ENCODE measurements at places on chromosomes 6 and 20. TPM values are rescaled to one million over a fixed set of nuclear protein-coding genes. Genes with fewer than 3 reads are reported as not detected.

PRL gene
- total RNA-seq: not detected

GRCh38 chr6:72151742-72152141 lies 265.4 kb downstream of the RIMS1 start:
- DNase-seq: peak; percentile 25

DNA sequence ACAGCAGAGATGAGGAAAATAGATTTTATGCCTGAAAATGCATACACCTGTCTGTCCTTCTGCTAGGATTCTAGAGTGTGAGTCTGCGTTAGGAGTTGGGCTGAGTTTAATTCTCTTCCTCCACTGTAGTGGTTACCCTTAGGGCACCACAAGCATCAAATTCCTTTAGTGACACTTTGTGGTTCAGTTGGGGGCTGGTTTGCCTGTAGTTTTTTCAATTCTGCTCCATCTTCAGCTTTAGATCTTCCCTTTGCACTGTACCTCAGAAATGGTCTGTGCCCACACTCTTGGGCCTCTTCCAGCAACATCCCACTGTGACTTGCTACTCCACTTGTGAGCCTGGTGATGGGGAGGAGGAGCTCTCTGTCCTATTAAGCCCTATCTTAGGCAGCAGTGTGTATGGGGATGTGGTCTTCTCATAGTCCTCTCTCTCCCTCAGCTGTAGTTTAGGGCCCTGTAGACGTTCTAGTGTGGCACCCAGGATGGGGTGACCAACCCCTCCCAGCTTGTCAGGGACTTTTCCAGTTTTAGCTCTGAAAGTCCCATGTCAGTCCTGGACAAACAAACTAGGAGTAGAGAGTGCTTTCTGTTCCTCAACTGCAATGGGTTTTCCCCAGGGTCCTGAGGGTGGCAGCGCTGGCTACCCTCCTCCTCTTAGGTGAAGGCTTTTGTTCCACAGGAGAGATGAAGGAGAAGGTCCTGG lies 19.7 kb upstream of the OGFRL1 start:
- no peak for DNase-seq

SASH1 gene
- total RNA-seq: 30.2 TPM

DNA sequence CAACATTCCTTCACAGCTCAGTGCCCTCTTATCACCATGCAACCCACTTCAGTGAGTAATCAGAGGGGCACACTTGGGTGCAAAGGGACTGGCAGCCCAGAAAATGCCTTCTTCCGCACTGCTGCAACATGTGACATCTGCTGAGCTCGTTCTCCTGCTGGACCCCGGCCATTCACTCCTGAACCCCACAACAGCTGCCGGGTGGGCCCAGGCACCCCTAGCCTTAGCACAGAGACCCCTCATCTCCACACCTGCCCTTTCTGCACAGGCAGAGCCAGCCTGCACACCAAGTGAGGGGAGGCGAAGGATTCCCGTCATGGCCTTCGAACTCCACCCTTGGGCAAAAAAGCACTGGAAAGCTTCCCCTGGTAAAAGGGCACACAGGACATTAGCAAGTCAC lies 164.3 kb upstream of the RIN2 start:
- no peak for DNase-seq

DNA sequence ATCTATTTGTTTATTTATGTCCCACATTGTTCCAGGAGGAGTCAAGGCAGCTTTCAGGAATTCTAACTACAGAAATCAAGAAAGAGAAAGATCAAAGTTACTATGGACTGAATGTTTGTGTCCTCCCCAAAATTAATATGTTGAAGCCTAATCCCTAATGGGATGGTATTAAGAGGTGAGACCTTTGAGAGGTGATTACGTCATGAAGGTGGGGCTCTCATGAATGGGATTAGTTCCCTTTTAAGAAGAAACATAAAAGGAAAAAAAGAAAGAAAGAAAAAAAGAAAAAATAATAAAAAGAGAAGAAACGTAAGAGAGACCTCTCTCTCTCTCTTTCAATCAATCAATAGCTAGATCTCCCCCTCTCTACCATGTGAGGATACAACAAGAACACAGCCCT lies 44.7 kb upstream of the TOP1 start:
- no peak for DNase-seq

GRCh38 chr6:82385546-82385945 lies 21.9 kb downstream of the TPBG start:
- no peak for DNase-seq

- no peak for DNase-seq
Measured at GRCh38 chr20:32610472-32611218, 25.5 kb upstream of the NOL4L start.

- peak; percentile 75 for DNase-seq
Measured at GRCh38 chr6:43103253-43103876, 27.3 kb downstream of the PTK7 start.

DNA sequence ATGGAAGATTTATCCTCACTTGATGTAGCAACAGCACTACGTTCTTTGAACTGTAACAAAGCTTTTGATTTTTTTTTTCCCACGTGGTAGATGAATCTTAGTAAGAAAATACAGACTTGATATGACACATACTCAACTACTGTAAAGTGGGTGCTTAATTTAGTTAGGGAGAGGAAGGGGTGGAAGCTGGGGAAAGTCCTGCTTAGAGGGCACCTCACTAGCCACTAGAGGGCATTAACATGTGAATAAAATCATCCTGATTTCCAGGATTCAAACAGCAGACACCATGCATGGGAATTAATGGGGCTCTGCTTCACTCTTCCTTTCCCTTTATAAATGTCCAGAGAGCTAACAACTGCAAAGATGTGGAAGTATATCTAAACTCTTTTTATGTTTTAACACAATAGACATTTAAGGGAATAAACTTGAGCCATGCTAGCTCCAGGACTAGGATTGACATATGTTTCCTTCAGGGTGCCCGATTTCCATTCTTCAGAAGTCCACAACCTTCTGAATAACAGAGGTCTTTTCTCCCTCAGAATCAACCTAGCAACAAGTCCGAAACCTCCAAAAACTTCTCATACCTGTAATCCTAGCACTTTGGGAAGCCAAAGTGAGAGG lies 250.1 kb downstream of the ATXN1 start:
- DNase-seq: peak; percentile 62

- DNase-seq: no peak
Measured at GRCh38 chr6:148530976-148531375, 188.3 kb downstream of the SASH1 start.

GPLD1 gene
- 15.3 TPM for total RNA-seq

NEURL2 gene
- 10.9 TPM for total RNA-seq

- no peak for DNase-seq
Measured at GRCh38 chr6:159915397-159915796, 24.6 kb downstream of the MAS1 start.

DNA sequence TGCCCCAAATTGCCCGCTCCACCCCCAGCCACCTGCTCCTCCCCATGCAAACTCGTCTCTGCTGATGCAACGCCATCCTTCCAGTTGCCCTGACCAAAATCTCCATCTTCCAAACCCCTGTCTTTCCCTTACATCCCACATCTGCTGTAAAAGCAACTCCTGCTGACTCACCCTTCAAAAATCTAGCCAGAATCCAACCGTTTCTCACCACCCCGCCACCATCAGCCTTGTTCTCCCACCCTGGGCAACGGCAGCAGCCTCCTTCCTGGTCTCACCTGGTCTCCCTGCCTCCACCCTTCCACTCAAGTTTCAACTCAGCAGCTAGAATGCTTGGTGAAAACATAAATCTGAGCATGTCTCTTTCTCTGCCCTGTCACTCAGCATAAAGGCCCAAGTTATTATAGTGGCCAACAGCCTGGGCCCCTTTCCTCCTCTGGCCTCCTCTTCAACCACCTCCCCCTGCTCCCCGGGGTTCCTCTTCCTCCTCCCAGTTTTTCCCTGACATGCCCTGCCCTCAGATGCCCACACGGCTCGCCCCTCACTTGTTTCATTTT lies 7.2 kb upstream of the SYNJ2 start:
- no peak for DNase-seq

GRCh38 chr6:4412488-4412887 lies 277.1 kb upstream of the ECI2 start:
- no peak for DNase-seq

DNA sequence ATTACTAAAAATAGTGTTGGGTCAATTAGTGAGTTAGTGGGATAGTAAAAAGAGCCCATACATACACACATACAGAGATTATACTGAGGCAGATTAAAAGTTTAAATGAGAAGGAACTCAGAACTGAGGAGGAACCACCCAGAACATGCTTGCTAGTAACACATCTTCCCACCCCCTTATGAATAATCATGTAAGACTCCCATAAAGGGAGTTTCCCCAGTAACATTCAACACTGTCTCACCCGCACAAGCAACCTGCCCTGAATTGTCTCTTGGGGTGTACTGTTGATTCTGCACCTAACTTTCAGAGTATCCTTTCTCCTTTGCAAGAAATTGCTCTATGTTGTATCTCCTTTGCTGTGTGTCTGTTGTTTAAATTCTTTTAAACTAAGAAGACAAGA lies 11.1 kb upstream of the HLA-DQB2 start:
- DNase-seq: no peak

RPP21 gene
- total RNA-seq: 79.3 TPM

DNA sequence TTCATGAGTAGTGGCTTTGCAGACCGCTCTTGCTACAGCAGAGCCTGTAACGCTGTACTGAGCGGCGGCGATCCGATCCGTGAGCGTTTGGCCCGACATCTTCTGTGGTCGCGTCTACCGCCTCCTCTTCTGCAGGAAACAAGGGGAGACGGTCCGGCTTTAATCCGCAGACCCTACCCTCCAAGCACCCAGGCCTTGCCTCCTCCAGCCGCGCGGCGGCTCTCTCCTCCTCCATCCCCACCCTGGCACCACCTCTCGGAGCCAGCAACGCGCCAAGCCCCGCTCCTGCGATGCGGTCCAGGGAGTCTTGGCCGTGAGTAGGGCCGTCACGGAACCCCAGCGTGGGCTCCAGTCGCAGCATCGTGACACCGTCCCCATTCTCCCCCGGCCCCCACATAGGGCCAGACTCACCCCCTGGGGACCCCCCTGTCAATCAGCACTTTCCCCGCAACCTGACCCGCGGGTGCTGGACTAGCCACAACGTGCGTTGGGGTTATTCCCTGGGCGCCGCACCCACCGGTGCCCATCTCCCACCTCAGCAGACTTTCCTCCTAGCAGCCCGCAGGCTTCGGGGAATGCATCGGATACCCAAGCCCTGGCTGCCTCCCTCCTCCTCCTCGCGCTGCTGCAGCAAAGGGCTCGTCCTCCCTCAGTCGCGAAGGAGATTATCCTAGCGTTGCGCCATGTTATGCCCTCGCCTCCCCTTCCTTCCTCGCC lies 914 bp downstream of the SNAP91 start:
- peak; percentile 65 for DNase-seq

GRCh38 chr6:155026022-155026705 lies 31.0 kb downstream of the TIAM2 start:
- no peak for DNase-seq

- no peak for DNase-seq
Measured at GRCh38 chr20:51563174-51563485, 20.6 kb upstream of the NFATC2 start.

GRCh38 chr6:111852725-111853124 lies 20.5 kb downstream of the FYN start:
- no peak for DNase-seq

DNA sequence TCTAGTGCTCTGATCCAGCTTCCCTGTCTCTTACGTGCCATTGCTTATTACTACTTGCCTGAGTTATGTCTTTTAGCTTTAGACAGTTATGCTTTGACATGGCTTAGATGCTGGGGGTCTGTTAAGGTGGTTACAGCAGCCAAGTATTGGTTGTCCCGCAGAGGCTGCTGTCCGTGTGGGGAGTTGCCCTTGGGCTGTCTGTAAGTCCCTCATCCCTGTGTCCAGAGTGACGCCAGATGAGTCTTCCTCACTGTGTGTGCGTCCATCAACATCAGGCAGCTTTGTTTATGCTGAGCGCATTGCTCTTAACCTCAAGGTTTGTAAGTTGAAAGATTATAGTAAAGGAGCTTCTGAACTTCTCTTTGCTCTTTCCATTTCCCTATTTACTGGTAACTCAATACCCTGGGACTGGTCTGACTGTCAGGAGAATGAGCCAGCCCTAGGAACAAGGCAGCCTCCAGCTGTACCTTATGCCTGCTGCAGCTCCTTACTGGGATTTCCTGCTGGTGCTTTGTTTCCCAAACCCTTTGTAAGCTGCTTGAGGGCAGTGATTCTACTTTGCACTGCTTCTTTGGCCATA lies 7.2 kb downstream of the FAM120B start:
- peak; percentile 46 for DNase-seq

DNA sequence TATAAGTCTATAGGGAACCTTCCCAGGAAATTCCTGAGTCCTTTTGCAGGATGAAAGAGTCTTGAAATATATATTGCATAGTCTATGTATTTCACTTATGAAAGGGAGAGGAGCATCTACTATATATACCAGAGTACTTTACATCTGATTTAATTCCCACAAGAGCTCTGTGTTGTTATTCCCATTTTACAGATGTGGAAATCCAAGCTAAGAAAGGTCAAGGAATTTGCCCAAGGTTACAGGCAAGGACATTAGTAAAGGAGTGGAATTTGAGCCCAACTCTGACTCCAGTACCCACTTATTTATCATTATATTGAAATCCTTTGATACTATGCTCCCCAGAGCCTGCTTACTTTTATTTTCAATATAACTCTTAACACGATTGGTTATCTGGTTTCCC lies 2.6 kb downstream of the SESN1 start:
- DNase-seq: no peak

GRCh38 chr6:32405656-32406055 lies 1.3 kb downstream of the BTNL2 start:
- DNase-seq: no peak

SLA2 gene
- total RNA-seq: 0.62 TPM

DNA sequence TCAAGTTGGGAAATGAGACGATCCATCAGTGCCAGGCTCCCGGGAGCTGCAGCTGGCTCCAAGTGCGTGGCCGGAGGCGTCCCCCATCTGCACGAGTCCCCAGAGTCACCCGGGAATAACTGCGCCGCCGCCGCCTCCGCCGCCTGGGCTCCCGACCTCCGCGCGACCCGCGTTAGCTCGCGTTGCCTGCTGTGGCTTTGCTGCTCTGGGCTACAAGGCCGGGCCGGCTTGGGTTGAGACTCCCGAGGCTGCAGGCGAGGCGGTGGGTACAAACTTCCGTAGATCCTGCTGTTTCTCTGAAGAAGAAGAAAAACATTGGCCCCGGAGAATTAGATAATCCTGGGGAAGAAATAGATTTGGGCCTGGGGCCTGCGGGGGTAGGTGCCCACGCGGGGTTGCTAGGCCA lies 7.4 kb upstream of the LAMP5 start:
- peak; percentile 63 for DNase-seq

- peak; percentile 45 for DNase-seq
Measured at GRCh38 chr20:32886652-32887051, 27.9 kb downstream of the EFCAB8 start.

CDH26 gene
- 2.8 TPM for total RNA-seq

- DNase-seq: no peak
Measured at GRCh38 chr6:64266351-64266821, 630.8 kb downstream of the PHF3 start.

All from GM23338 (cell line).